NCI-H2081 treated with DMSO at 0.1 percent for 48 hours (cell line): ENCODE measurements at places on chromosomes 4 and X.

GRCh38 chrX:155113097-155113496 lies 41.8 kb downstream of the BRCC3 start:
- no peak for DNase-seq

GRCh38 chrX:151239751-151240150 lies 63.4 kb downstream of the GPR50 start:
- no peak for DNase-seq

- no peak for DNase-seq
Measured at GRCh38 chr4:15658136-15658770, 3.1 kb upstream of the FBXL5 start.

DNA sequence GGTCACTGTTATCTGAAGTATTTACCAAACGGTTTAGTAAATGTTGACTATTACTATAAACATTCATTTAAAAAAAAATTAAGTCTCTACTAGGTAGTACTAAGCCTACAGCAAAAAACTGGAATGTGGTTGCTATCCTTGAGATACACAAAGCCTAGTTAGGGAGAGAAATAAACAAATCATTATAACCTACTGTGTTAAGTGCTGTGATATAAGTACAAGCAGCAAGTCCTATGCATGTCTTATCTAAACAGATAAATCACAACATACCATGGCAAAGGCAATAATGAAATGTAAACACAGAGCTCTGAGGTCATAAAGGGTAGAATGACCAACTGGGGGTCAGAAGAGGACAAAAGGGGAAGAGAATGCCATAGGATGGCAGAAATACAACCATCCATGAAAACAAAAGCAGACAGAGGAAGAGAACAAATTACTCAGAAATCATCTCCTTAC lies 92.2 kb downstream of the RNF150 start:
- no peak for DNase-seq

GRCh38 chr4:119647558-119647957 lies 19.0 kb upstream of the PDE5A start:
- no peak for DNase-seq

DNA sequence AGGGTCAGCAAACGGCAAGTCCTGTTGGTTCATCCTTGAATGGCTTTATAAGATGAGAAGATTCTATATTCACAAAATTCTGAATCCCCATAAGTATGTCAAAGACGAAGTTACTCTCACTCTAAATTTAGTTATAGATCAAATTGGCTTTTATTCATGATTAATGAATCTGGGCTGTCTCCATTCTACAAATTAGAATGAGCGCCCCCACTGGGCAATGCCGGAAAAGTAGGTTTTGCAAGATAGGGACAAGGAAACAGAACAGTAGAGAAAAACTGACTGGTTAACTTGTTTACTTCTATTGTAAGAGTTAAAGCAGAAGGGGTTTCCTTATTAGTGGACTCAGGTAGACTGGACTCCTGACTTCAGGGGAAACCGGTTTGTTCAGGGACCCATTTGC lies 100.3 kb downstream of the F11 start:
- no peak for DNase-seq

DNA sequence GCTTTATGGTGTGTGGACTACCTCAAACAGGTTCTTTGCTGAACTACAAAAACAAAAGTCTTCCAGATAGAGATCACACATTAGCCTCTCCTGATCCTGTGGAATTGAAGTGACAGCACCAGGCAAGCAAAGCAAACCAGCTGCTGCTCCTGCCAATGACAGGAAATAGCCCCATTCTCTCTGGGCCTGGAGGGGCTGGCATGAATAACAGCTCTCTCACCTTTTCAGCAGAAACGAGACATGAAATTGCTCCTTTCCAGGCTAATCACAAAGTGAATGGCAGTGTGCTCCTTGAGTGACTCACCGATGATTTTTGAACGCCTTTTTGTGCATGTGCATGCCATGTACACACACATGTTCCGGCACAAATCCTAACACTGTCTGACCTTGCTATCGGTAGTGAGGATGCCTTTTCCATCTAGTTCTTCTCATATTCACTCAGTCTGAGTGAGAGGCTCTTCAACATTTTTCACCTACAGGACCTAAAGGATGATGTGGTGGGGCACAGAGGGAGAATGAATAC lies 24.4 kb downstream of the MFAP3L start:
- no peak for DNase-seq
